Pons (tissue), 1 donor: ENCODE measurements at places on chromosomes 5 and 9.

GRCh38 chr5:43371821-43372220 lies 40.4 kb downstream of the CCL28 start:
- no peak for DNase-seq

DNA sequence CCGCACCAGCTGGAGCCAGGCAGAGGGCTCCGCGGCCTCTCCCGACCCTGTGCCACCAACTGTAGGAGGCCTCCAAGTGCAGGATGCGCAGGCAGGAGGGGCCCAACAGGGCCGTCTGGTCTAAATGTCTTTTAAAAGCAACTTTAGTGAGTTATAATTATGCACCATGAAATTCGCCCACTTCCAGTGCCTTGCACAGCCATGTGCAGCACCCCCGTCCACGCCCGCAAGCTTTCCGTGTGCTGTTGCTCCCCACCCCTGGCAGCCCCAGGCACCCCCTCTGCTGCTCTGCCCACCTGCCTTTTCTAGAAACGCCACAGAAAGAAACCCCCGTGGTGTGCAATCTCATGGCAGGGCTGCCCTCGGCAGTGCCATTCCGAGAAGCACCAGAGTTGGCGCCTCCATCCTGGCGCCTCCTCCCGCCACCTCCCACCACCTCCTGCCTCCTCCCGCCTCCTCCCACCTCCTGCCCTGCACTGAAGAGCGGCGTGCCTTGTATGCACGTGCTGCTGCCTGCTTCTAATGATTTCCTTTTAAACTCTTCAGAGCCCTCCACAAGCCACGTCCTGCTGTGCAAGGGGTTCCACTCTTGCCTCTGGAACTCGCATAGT lies 7.5 kb upstream of the SLC6A18 start:
- DNase-seq = no peak

DNA sequence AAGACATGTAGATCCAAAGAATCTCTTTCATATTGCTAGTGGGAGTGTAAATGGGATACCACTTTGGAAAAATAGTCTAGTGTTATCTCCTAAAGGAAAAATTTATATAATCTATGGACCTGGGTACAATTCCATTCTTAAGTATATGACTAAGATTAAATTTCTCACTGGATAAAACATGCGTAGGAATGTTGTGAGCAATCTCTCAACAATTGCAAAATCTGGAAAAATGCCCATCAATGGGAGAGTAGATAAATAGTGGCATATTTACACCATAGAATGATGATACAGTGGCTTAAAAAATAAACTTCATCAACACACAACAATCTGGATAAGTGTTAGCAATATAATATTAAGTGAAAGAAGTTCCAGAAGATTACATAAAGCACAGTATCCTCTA lies 469.5 kb downstream of the MAN2A1 start:
- no peak for DNase-seq

- DNase-seq = no peak
Observed at GRCh38 chr5:171142617-171143016, 166.4 kb upstream of the TLX3 start.

DNA sequence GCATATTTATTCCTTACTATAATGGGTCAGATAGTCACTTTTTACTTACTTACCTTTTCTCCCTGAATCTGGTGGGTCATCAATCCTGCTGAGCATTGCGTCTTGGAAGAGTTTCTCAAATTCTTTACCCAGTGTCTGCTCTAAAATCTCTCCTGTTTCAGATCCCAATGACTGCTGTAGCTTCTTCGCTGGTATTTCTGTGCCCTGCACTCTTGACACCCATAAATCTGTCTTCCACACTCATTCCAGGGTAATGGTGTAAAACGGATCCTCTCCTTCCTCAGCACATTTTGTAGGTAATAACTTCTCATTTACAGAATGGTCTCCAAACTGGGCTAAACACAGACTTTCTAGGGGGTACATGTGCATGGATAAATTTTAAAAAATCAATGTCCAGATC lies 407.4 kb downstream of the DMAC1 start:
- no peak for DNase-seq

DNA sequence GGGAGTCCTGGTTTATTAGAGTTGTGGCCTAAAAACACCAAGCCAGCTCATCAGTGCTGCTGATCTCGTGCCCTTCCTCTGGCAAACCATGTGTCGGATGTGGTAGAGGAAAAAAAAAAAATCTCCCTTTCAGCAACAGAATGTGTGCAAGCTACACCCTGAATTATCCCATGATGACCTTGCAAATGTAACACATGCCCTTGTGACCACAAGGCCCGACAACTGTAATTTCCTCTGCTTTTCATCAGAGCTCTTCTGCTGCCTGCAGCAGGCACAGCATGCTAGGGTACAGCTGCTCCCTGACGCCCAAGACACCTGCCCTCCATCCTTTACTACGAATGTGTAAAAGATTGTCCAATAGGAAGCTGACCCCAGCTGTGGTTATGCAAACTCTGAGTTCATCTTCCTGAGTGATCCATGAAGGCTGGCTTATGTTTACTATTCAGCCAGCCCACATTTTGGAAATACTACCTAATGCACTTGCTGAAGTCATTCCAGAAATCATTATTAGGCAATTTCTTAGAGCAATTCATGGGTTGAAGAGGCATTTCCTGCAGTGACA lies 14.6 kb upstream of the BNC2 start:
- DNase-seq = peak; percentile 78

DNA sequence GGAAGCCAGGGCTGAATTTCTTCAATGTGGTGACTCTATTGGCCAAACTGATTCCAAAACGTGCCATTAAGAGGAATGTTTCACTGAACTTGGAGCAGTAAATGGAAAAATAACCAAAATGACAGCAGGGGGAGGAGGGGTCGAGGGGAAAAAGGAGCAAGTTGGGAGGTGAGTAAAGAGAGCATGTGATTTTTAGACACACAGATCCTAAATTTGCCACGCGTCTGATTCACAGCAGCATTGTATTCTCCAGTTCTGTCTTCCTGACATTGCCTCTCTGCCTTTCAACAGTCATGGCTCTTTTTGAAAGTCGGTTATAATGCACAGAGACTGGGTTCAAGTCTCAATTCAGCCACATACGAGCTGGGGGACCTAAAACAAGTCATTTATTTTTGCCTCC lies 22.0 kb upstream of the ADRB2 start:
- no peak for DNase-seq

DNA sequence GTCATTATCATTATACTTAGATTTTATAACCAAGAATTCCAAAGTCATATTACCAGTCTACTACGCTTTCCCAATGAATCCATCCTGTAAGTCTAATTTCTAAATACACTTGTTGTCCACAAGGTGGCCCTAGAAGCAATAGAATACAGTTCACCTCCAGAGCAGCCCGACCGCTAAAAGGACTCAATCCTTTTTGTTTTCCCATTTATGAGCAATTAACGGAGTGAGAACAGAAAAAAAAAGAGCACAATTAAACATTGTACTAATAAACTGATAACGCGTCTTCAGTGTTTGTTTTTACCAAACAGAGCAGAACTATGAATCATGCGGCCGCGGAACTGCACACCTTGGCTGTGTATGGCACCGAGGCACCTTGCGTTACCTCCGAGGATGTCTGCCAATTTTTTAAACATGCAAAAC lies 160.7 kb upstream of the DAPK1 start:
- peak; percentile 87 for DNase-seq

GRCh38 chr5:170466988-170467707 lies 36.7 kb upstream of the KCNIP1 start:
- DNase-seq = no peak

- no peak for DNase-seq
Observed at GRCh38 chr9:109088221-109088620, 31.5 kb downstream of the TMEM245 start.

- DNase-seq = no peak
Observed at GRCh38 chr5:110343616-110344015, 382.9 kb downstream of the TMEM232 start.

- DNase-seq = no peak
Observed at GRCh38 chr5:107616213-107616612, 54.5 kb downstream of the EFNA5 start.

GRCh38 chr9:137574192-137574591 lies 4.5 kb downstream of the DPH7 start:
- DNase-seq = no peak

DNA sequence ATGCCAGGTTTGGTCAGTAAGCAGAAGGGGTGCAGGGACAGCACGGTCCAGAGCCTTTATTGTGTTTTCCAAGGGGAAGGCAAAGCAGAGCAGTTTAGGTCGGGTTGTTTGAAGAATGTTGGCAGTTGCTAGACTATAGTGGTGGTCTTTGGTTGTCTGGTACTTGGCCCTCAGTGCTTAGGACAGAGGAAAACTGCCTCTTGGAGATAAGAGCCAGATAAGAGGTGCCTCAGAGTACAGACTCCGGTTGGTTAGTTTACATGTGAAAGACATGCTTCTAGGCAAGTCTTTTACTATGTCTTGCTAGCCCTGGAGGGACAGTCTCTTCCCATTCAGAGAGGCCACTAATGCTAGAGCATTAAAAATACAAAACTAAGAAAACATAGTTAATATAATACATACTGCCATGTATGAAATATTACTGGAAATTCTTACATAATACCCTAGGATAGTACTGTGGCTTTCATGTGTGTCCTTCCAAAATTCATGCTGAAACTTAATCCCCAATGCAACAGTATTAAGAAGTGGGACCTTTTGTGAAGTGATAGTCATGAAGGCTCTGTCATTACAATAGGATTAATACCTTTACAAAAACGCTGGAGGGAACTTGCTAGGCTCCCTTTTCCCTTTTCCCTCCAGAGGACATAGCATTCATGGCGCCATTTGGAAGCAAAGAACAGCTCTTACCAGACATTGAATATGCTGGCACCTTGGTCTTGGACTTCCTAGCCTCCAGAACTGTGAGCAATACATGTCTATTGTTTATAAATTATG lies 280.4 kb downstream of the TMEM167A start:
- no peak for DNase-seq

DNA sequence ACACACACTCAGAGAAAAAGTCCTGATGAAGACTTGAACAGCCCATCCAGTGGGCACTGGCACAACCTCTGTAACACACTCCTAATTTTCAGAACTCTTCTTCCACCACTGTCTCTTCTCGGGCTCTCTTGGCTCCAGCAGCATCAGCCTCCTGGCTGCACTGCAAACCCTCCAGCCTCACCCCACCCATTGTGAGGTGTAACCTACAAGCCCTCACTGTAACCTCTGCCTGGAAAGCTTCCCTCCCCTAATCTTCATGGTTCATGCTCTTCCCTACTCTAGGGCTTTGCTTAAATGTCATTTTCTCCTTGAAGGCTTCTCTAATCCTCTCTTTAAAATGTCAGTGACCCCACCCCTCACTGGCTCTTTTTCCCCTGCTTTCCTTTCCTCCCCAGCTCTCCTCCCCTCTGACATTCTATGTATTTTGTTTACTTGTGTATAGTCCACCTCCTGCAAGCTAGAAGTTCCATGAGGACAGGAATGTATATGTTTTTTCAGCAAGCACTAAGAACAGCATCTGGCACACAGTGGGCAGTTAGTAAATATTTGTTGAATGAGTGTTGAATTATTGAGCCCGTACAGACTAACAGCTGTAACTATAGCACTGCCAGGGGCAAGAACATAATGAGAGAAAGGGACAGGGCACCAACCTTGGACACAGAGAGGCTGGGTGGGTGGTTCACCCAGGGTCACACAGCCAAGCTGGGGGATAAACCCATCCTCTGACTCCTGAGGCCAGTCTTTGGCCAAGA lies 76.4 kb downstream of the ESM1 start:
- no peak for DNase-seq

DNA sequence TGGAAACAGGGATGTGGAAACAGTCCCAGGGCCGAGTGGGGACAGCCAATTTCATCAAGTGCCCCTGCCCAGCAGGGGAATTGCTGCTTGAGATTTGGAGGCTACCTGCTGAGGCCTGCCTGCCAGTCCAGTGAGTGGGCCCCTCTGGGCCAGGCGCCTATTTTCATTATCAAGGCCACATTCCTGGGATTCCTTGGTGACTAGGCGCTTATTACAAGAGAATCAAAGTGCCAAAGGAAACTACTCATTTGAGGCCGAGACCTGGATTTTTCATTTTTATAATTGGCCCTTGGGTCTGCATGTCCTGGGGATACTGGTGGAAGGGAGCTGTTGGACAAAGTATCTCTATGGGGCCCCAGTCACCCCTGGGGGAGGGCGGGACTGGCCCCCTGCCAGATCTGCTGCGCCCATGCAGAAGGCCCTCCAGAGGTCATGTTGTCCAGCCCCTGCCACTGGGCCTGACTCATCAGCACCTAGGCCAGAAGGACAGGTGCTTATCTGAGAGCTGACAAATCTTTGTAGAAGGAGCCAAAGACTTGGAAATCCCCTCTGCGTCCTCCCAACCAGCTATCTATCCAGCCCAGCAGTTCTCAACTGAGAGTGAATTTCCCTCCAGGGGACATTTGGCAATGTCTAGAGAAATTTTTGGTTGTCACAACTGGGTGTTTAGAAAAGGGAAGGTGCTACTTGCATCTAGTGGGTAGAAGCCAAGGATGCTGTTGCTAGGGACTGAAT lies 45.6 kb downstream of the FOXI1 start:
- no peak for DNase-seq

- DNase-seq = peak; percentile 98
Observed at GRCh38 chr9:94084314-94084713, at the start of gene PTPDC1. PTPDC1 (plus strand) TSS chr9:94084464; CDS start chr9:94084531, 67 bp downstream.

GRCh38 chr9:81390792-81391456 lies 298.4 kb downstream of the TLE1 start:
- no peak for DNase-seq

DNA sequence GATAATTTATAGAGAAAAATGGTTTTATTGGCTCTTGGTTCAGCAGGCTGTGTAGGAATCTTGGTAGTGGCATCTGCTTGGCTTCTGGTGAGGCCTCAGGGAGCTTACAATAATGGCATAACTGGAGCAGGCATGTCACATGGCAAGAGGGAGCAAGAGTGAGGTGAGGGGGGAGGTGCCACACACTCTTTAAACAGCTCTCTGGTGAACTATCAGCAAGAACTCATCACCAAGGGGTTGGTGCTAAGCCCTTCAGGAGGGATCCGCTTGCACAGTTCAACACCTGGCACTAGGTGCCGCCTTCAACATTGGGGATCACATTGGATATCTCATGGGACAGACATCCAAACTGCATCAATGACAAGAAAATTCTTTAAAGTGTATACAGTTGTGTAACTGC lies 10.5 kb downstream of the GPBP1 start:
- DNase-seq = no peak

DNA sequence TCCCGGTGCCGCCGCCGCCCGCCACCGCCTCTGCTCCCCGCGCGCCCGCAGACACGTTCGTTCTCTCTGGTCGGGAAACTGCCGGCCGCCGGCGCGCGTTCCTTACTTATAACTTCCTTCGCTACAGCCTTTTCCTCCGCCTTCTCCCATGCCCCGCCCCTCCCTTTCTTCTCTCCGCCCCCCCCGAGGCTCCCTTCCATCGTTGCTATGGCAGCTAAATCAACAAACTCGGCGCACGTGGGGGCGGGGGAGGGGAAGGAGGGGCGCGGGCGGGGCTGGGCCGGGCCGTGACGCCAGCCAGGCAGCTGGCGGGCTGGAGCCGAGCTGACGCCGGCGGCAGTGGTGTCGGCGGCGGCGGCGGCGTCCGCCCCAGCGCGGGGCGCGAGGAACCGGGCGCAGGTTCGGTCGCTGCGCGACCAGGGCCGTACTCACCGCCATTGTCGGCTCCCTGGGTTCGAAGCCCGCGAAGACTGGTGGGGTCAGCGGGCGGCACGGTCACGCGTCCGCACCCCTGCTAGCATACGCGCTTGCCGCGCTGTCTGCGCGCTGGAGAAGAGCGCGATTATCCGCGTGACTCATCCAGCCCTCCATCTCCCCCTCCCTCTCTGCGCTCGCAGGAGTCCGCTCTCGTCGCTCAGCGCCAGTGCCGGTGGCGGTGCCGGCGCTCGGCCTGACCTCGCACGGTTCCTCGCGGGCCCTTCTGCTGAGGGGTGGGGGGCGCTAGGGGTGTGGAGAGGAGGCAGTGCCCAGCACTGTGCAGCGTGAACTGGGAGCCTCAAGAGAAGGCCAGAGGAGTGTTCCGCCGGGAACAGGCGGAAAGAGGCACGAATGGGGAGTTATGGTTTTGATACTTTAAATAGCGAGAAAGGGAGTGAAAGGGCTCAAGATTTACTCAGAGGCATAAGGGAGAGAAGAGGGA lies at the start of gene KLF4:
Gene KLF4 (minus strand): TSS at position 83 of the 919 bp plus-strand sequence. CDS start 597 bp downstream, outside the sequence.
- DNase-seq = peak; percentile 71
